ENCODE measurements at places on chromosomes 5 and 9.

- DNase-seq = peak; percentile 90
Measured at GRCh38 chr9:100428871-100429654, 2.1 kb downstream of the MSANTD3 start.

DNA sequence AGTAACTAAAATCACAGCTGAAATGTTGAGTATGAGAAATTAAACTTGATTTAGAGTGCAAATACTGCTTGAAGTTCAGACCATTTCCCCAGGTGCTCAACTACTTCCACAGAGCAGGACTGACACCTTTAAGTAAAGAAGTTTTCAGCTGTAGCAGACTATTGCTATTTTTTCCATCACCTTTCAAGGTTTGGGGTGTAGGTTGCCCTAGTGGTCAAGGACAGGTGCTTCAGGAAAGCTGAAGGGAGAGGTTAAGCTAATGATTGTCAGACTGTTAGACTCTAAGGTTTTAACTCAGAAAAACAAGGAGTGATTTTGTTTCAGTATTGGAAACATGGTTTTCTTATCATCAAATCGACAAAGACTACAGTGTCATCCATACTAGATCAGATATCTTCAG is 162.1 kb downstream of the CCDC192 start:
- DNase-seq = no peak

GRCh38 chr5:1779782-1780613 is 19.6 kb downstream of the MRPL36 start:
- no peak for DNase-seq

- DNase-seq = no peak
Measured at GRCh38 chr5:153613672-153614071, 123.2 kb downstream of the GRIA1 start.

- DNase-seq = peak; percentile 40
Measured at GRCh38 chr5:81787474-81788242, 36.8 kb upstream of the SSBP2 start.

- DNase-seq = peak; percentile 11
Measured at GRCh38 chr5:153619771-153620170, 129.3 kb downstream of the GRIA1 start.
